ENCODE measurements at places on chromosomes 12 and 14.

DNA sequence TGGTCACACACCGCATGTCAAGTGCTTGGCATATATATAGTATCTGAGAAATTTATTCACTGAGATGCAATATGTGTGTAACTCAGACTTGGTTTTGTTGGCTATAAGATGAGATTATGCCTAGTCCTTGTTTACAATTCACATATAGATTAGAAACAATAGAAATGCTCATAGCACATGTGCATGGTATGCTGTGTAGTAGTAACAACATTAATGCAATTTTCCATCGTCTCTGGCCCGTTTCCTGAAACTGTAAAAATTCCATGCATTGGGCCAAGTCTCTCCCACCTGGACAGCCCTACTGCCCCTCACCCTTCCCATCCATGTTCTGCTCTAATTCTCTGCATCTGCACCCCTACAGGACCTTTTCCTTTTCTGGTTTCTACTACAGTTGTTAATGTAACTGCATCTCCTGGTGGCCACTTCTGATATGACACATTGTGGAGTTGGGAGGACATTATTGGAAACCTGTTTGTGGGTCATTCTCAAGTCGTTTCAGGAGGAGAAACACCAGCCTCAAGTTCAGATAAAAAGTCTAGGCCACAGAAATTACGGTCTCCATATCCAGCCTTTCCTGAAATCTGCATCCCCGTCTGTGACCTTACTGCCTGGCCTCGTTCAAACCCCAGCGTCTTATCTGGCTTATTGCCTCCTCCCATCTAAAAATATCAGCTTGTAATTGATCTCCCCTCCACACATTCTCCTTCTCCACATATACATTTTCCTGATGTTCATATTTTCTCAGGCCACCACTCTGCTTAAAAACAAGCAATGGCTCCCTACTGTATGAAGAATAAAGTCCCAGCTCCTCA, 37.5 kb downstream of the EMP1 start:
- DNase-seq, result peak; percentile 36

DNA sequence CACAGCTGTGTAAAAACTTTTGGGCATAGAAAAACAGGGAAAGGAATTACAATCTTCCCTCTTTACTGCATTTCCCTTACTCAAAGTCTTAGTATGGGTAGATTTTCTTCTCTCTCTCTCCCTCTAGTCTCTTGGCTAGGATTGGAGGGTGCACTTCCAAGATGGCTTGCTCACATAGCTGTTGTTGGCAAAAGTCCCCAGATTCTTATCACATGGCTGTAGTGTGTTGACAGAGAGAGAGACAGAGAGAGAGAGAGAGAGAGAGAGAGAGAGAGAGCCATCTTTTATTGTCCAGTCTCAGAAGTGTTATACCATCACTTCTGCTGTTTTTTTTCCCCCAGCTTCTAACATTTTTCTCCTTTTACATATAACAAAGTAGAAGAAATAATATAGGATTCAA, 6.3 kb upstream of the OR4E2 start:
- no peak for DNase-seq

DNA sequence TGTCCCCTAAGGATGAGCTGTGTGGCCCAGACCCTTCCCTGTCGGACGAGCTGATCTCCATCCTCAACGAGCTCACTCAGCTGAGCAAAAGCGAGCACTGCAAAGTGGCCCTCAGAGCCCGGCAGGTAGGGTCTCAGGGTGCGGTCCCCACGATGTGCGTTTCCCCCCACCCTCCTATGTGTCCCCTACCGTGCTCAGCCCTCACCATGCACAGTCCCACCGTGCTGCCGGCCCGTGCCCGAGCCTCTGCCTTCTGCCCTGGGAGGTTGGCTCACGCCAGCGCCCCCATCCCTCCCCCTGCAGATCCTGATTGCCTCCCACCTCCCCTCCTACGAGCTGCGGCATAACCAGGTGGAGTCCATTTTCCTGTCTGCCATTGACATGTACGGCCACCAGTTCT, 86.6 kb downstream of the FOXN4 start:
- DNase-seq, result no peak

DNA sequence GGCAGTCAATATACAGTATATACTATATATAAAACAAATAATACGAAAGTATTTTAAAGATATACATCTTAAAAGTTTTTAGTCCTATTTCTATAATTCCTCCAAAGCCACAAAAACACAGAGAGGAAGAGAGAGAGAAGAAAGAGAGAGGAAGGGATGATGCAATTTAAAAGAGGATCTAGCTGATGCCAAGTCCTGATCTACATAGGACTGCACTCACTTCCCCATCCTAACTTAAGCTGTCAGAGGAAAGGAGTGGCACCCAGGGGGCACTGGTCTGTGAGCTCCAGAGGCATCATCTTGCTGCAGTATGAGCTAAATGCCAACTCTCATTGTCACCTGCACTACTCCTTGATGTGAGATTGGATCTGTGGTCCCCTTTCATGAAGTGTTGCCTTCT, 95.8 kb downstream of the C12orf42 start:
- DNase-seq, result no peak

DNA sequence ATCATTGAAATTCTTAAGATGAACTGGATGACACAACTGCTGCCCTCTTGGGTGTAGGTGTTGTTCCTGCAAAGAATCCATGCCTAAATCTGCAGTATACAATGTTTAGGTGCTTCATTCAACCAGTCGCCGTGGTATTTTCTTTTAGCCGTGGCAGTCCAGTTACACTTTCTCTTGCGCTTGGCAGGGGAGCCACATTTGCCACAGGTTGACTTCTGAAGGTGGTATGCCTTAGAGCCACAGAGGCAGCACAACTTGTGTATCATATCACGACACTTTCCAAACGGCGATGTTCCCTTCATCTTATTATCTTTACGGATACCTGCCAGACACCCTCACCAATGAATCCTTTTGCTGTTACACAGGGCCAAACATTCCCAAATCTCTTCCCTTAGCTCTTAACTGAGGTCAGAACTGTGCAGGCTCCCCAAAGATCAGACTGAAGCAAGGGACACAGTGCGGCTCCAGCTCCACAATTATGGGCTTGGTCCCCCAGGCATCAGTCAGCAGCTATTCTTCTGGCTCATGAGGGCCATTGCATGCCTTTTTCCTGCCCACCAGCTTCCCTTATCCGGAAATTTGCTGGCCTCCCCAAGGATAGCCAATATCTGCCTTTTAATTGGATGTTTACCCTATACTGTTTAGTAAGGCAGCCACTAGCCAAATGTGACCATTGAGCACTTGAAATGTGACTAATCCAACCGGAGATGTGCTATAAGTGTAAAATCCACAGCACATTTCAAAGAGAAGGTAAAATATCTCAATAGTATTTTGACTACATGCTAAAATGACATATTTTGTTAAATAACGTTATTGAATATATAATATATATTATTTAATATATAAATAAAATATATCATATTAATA, 50.7 kb downstream of the SENP1 start:
- no peak for DNase-seq

DNA sequence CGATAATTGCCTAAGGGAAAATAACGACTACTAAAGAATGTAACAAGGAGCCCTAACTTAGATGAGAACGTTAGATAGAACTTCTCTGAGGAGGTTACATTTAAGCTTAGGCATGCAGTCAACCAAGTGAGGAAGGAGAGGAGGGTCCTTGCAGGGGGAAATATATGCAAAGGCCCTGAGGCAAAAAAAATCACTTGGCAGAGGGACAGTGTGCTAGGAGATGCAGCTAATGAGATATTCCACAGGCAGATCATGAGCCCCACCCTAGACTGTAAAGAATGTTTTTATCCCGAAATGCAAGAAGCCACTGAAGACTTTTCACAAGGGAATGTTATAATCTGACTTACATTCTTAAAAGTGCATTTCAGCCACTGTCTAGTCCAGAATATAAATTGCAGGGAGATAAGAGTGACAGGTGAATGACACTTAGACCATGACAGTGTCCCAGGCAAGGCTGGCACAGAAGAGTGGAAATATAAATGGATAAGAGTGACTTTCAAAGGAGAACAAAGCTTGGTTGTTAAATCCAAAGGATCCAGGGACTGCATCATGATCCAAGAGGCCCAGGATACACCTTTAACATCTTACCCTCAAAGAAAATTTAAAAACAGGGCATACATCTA, 61.0 kb downstream of the PPM1H start:
- no peak for DNase-seq

GRCh38 chr12:475286-475685, 15.5 kb downstream of the B4GALNT3 start:
- no peak for DNase-seq

DNA sequence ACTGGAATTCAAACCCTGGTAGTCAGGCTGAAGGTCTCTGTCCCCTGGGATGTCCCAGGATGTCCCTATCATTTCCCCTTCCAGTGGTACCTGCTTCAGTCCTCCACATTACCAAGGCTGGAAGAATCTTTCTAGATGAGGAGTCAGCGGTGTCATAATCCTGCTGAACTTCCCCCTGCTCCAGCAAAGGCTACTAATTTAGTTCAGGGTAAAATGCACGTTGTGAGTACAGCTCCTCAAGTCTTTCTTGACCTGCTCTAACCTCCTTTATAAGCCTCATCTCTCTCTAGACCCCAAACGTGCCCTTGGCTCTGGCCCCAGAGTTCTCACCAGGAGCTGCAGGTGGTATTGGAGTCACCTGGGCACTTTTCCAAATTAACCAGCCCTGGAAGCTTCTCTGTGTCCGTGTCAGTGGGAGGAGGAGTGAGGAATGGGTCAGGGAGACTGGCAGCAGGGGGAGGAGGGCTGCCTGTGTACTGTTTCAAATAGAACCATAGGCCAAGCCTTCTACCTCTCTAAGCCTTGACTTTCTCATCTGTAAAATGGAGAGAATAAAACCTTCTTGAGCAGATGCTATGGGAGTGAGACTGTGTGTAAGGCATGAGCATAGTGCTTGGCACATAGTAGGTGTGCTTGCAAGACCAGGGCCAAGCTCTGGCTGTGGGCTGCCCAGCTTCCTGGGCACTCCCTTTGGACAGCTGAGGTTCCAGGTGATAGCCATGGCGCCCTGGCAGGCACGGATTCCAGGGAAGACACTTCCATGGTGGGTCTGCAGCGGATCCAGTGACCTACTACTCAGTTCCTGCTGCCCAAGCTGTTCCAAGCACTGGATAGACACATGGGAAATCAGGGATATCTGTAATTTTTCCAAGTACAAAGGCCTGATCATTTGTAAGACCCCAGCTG, 24.5 kb downstream of the ASB2 start:
- no peak for DNase-seq

DNA sequence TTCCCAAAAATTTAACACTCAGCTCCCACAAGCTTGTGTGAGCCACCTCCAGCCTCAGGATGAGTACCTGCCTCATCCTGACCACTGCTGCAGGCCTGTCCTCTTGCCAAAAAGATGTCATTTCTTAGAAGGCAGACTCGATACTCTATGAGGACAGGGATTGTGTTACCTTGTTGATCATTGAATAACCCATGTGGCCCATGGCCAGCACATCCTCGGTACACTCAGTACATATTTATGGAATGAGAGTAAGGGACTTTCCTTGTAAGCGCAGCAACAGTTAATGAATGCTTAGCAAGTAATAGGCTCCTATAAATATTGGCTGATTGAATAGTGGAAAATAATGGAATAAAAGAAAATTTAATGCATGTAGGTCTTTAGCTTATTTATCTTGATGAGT, 15.3 kb upstream of the DGLUCY start:
- DNase-seq, result no peak

DNA sequence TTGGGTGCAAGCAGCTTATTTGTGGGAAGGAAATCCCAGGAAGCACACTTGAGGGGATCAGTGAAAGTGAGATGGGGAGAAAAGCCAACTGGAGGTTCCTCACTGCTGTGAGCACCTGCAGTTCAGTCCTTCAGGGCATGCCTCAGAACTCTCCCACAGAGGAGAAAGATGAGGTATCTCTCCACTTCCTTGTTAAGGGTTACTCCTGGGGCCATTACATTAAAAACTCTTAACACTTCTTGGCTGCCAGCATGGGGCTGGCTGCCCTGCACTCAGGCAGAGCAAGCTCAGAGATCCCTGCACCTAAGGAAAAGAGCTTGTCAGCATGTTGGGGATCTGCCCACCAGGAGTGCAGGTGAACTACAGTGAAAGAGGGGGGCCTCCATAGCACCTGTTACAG, 28.8 kb downstream of the FERMT2 start:
- no peak for DNase-seq

DNA sequence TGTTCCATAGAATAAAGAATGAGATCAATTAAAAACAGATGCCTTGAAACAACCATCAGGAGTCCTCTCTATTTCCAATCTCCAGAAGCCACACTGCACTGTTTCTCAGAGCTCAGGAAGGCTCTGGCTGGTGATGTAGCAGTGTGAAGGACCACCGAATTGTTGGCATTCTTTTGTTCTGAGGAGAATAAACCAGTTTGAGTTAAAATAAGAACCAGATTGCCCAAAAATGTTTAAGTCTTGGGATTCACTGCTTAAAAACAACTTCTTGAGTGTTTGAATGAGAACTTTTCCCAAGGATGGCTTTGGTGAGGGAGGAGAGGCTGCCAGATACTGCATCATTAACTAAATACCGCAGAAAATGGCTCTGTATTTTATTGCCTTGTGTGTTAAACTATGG, 341.2 kb downstream of the C12orf75 start:
- DNase-seq, result no peak

DNA sequence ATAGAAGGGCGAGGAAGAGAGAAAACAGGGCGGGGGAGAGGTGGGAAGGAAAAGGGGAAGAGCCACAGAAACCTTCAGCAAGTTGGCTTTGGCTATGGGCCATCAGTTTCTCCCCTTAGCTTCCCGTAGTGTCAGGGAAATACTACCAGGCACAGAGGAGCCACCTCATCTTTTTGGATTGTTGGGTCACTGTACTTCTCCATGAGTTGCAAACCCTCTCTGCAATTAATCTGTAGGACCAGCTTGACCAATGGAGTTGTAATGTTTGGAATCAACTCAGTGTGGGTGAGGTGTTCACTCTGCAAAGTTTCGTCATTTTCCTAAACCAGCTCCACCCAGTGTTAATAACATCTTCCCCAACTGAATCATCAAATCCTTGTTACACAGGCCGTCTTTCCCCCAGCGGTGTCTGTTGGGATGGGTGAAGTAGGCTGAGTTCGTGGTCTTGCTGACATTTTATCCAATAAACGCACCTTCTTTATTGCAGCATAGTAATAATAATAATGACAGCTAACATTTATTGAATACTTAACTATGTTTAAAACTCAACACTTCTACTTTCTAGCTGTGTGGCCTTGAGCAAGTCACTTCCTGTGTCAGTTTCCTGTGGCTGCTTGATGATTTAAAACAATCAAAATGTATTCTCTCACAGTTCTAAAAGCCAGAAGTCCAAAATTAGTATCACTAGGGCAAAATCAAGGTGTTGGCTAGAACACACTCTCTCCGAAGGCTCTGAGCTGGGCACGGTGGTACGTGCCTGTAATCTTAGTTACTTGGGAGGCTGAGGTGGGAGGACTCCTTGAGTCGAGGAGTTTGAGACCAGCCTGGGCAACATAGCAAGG, 8.1 kb upstream of the GLTP start:
- no peak for DNase-seq
